Cardiac septum (tissue), 1 donor: ENCODE measurements at places on chromosomes 2 and 18.
A peak's percentile ranks its signal among the peaks of the same experiment; 100 is the strongest.

DNA sequence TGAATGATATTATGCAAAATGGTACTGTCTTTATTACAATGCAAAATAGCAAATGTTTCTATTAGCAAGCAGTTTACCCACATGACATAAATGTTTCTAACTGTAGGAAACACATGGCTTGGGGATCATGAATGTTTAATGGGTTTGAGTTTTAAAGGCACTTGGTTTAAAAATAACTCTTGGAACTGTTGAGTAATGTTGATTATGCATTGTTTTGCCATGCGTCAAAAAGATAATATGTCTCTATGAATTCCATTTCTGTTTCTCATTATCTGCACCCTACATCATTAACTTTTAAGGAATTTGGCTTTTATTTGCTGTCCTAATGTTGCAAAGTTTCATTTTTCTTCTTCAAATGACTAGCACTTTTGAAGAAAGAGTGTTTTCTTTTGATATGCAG is 1355.5 kb downstream of the SUCLG1 start:
- DNase-seq = no peak

DNA sequence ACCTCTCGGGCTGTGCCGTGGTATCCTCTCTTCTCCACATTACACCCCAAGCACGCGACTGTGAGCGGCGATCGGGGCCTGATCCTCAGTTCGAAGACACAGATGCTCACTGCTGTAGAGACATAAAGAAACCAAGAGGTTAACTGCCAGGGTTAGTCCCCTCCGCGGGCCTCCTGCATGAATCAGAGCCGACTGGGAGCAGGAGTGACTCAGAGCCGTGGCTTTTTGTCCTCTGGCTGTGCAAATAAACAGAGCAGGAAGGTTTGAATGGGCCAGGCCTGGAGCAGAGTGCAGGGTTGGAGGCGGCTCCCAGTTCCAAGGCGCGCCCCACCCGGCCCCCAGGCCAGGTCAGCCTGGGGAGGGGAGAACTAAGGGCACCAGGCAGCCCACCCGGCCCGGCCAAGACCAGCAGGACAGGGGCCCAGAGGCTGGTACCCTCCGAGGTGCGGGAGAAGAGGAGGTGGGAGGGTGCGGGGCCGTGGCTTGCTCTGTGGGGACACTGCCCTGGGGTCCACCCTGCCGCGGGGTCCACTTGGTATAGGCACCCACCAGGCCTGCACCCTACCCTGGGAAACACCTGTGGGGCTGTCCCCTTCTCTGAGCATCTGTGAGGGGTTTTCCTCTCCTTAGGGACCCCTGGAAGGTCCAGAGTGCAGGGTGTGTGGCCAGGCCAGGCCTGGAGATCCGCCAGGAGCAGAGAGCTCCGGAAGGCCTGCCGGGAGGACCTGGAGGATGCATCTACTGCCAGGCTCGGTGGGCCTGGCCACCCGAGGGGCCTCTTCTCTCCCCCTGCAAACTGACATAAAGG is 16.5 kb downstream of the TWIST2 start:
- peak; percentile 86 for DNase-seq

DNA sequence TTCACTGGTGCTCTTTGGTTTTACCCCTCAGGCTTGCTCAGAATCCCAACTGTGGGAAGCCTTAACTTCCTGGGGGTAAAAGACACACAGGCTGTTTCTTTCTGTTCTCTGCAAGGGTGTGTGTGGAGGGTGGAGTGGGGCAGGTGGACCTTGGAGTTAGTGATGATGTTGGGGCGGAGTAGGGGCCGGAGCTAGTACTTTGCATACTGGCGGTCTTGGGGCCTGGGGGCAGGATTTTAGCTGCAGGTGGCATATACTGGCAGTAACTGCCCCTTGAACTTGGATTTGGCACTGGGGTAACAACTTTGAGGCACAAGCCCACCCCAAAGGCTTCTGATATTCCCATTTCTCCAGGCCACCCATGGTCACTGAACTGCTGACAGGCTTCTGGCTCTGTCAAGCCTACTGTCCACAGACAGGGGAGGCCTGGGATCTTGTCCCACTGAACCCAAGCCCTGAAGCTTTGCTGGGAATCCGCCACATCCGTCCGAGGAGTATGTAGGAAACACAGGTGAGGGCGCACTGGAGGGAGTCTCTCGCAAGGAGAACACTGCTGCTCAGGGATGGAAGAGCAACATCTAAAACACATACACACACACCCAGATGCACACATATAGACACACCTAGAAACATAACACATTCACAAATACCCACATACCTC is 258.9 kb downstream of the DYSF start:
- no peak for DNase-seq

DNA sequence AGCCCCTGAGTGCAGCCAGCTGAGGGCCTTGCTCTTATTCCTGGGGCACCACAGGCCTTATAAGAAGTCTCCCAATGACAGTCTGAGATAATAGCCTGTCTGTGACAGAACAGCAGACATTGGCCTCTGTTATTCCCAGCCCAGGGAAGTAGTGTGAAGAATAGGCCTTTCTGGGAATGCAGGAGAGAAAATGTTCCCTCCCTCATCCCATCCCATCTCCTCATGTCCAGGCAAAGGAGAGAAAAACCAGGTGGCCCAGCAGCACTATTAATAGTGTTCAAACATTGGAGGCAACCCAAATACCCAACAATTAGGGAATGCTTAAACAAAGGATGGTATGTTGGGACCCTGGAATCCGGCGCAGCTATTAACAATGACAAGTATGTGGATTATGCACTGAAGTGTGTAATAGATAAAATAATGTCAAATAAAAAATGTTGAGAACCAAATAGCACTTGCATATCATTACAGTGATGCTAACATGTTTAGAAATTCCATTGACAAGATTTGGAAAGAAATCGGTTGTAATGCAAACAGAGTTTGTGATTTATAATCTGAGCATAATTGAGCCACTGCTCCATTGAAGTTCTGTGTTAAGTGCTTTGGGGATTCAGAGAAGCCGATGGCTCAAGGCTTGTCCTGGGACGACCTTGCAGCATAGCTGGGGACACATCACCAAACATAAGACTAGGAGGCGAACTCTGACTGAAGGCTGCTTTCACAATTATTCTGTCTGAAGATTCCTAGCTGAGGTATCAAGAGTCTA is 69.3 kb downstream of the LBH start:
- DNase-seq = peak; percentile 74

- DNase-seq = no peak
These were observed 61.1 kb upstream of the ZNG1B start for GRCh38 chr2:113376253-113376912.

- no peak for DNase-seq
These were observed 168.5 kb upstream of the KLF7 start for GRCh38 chr2:207334301-207334623.

DNA sequence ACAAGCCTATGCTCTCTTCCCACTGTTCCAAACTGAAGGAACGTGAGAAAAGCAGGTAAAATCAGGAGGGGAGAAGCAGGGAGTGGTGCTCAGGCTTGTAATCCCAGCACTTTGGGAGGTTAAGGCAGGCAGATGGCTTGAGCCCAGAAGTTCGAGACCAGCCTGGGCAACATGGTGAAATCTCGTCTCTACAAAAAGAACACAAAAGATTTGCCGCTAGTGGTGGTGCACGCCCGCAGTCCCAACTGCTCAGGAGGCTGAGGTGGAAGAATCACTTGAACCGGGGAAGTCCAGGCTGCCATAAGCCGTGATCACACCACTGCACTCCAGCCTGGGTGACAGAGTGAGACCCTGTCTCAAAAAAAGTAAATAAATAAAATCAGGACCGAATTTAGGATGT is 1.3 kb upstream of the TMSB10 start:
- no peak for DNase-seq

DNA sequence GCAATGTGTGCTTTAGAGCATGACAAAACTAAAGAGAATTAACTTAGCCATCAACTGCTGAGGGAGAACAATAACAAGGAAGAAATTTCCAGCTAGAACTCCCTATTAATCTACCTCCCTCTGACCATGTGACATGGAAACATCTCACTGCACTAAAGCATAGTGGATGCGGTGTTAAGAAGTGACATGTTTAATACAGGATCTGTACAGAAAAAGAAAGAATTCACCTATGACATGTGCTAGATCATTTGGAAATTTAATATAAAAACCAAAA is 202.3 kb upstream of the KLHL14 start:
- no peak for DNase-seq

GRCh38 chr2:19871836-19872235 is 29.9 kb downstream of the TTC32 start:
- DNase-seq = peak; percentile 54

DNA sequence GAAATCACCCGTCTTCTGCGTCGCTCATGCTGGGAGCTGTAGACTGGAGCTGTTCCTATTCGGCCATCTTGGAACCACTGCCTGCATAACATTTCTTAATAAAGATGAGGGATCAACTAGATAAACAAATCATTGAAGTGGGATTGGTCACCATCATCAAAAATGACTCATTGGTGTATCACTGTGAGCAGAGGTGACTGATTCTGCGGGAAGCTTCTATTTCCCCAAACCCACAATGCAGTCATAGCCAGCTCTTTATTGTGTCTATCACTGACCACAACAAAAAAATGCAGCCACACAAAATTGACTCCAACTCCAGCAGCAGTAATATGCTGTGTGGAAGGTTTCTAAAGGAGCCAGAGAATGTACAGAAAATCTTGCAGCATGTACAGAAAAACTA is 630.7 kb upstream of the HS6ST1 start:
- DNase-seq = no peak

DNA sequence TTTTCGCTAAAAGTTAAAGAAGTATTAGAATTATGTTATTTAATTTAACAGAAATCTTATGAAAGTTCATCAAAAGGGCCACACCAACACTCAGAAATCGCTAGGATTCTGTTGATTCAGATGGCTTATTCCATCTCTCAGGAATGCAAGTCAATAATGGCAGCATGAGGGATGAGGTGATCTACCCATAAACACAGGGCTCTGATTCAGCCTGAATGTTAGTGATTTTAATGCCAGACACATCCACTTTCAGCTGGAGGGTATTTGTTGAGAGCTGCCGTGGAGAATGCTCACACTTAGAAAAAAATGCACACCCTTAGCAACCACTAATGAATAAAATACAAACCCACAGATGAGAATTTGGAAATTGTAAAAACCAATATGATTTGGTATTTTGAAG is 173.3 kb upstream of the ERBB4 start:
- no peak for DNase-seq

DNA sequence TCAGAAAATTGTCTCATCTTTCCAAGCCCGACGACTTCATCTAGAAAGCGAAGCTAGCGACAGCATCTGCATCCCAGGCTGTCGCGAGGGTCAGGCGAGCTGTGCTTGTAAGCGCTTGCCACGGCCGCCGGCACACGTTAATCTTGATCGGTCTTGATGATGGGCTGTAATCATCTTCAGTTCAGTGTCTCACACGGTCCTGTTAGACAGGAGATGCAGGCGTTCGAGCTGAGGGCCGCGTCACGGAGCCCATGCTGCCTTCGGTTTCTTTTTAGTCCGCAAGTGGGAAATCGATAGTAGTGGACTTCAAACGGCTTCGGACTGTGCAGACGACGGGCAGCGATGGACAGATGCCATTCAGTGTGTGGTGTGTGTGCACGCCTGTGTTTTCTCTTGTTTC is 43.6 kb downstream of the ADI1 start:
- no peak for DNase-seq

DNA sequence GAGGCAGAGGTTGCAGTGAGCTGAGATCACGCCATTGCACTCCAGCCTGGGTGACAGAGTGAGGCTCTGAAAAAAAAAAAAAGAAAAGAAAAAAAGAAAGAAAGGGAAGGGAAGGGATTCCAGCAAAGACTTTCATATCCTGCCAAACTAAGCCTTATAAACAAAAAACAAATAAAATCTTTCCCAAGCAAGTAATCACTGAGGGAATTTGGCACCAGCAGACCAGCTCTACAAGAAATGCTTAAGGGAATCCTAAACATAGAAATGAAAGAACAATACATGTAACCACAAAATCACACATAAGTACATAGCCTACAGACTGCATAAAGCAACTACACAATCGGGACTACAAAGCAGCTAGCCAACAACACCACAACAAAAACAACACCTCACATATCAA is 79.1 kb downstream of the TRABD2A start:
- DNase-seq = no peak

GRCh38 chr2:202337706-202338346 is 38.3 kb upstream of the BMPR2 start:
- DNase-seq = no peak

- no peak for DNase-seq
These were observed 108.9 kb upstream of the DOK6 start for GRCh38 chr18:69291755-69292154.

- DNase-seq = no peak
These were observed 165.8 kb downstream of the FBXO15 start for GRCh38 chr18:73981796-73982195.

DNA sequence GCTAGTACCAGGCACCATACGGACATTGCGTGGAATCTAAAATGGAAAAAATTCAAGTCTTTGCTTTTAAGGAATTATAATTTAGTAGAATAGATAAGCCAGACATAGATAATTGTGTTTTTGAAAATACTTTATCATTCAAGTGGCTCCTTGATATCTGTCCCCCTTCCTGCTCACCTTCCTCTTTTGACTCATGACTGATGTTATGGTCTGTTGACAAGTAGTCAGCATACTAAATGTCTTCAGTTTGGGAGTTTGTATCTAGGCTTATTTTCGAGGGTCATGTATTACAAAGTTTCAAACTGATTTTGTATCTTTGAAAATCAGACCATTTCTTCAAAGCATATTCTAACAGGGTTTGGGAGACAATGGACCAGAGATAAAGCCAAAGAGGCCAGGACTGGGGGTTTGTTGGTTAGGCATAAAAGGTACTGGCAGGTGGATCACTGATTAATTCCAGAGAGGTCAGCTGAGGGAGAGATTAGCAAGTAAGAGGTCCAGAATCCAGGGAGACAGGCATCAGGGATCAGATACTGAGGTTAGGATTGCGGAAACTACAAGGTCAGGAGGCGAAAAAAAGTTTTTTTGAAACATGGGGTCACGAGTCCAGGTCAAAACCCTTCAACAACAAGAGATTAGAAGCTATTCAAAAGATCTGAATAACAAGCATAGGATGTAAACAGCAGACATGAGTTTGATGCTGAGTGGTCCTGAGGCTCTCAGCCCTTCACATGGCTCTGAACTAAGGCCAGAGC is 31.5 kb upstream of the KLHL14 start:
- no peak for DNase-seq

- DNase-seq = no peak
These were observed 80.9 kb downstream of the FASTKD2 start for GRCh38 chr2:206846331-206846730.

GRCh38 chr2:109209941-109210340 is 80.9 kb downstream of the SH3RF3 start:
- DNase-seq = no peak

- no peak for DNase-seq
These were observed 45.8 kb upstream of the RBM44 start for GRCh38 chr2:237752761-237753165.

- DNase-seq = no peak
These were observed 82.9 kb downstream of the MSH2 start for GRCh38 chr2:47485751-47486300.
